ENCODE measurements at places on chromosomes 2 and 18.

DNA sequence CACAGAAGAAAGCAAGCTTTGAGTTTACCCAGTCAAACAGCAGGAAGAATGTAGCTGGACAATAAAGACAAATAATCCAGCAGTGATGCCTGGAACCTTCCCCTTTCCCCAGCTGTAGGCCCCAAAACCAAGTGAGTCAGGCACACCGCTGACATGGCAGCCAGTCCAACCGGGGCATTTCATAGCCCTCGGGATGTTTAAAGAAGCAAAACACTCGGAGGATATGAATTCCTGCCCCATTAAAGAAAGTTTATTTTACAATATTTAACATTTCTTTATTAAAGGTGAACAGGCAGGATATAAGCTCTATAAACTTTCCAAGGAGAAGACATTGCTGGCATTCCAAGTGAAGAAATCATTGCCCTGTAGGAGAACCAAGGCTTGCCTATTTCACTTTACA is 507.6 kb upstream of the TNP1 start:
- DNase-seq: no peak

GRCh38 chr2:218516614-218517013 is 51.5 kb downstream of the USP37 start:
- DNase-seq: peak; percentile 9

DNA sequence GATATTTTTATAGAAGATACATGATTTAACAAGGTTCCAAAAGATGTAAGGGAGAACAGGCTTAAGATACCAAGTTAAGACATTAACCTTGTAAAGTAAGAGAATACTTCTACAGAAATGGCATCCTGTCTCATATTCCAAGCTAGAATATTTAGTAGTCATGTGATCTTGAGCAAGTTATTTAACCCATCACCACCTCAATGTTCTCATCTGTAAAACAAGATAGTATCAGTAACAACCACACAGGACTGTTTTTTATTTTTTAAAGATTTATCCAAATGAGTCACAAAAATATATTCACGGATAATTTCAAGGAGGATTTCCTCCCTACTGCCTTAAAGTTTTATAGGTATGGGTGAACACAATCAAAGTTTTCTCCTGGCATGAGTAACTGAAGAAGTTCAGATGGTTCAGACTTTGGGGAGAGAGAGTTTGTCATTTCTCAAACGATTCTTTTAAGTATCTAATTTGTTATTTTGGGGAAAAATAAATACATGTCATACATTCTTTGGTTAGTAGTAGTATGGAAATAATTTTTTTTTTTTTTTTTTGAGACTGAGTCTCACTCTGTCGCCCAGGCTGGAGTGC is 25.9 kb downstream of the ROCK1 start:
- DNase-seq: no peak

DNA sequence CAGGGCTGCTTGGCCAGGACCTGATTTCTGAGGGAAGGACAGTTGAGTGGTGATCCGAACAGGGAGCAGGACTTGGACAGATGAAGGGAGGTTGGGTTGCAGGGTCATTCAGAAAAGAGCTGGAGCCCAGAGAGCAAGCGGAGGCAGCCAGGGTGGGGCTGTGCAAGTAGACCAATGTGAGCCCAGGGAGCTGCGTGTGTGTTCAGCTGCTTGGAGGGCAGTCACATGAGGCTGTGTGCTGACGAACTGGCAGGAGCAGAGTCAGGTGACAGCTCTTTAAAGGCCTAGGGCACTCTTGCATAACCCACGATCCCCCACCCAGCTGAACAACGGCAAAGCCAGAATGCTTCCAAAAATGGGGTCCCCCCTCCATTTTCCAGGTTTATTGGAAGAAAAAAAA is 4.6 kb upstream of the MLPH start:
- DNase-seq: peak; percentile 57

Data from hematopoietic multipotent progenitor cell (in vitro differentiated cells).